Activated CD8-positive, alpha-beta T cell treated with anti-CD3 and anti-CD28 coated beads, Interleukin-2, amount 10 ng/mL, durations not matched to agents 7 days and 5 days (primary cell): ENCODE measurements at places on chromosomes 3 and 15. TPM values are rescaled to one million over a fixed set of nuclear protein-coding genes. Genes with fewer than 3 reads are reported as not detected.

Gene FETUB
- not detected for total RNA-seq

Gene DCBLD2
- total RNA-seq = 1.3 TPM

Gene RAB6B
- total RNA-seq = 1.2 TPM

Gene STRIT1
- not detected for total RNA-seq

Gene AGBL1
- not detected for total RNA-seq

Gene CLDN18
- total RNA-seq = not detected

- DNase-seq = no peak
Measured at GRCh38 chr3:34305266-34305665, 506.8 kb downstream of the PDCD6IP start.

DNA sequence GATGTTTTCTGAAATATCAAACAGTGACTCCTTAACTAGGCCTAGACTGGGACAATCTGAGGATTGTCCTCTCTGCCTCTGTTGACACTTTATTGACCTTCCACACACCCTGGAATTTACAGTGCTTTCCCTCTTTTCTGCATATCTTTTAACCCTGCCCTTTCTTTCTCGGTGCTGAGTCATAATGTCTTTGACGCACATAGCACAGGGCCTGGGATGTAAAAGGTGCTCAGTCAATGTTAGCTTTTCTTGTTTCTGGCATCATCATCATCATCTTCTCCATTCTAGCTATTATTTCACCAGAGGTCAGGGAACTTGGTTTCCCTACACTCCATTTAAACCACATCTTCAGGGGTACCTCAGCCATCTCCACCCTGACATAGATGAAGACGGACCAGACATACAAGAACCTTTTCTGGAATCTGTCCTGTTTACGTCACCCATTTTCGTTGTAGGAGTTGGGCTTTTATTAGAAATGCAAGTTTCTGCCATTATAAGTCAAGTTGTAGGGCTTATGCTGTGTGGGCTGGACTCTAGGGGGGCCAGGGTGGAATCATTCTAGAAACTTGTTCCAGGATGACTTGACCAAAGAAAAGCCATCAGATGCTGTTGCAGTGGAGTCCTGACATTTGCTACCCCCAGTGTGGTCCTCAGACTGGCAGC is 46.6 kb downstream of the ZBTB38 start:
- no peak for DNase-seq

DNA sequence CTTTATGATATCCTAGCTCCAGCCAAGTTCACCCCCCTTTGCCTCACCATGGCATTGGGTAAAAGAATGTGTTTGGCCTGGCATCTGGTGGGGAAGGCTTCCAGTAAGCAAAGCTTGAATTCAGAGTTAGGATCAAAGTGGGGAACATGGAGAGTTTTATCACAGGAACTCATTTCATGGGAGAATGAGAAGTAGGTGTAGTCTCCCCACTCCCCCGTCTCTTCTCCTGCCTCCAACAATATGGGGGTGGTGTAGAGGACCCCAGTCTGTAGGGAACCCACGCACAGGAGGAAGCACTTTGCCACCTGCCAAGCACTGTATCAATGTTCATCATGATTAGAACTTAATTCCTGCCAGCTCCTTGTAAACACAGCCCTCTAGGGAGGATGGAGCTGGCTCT is 200.5 kb downstream of the UACA start:
- DNase-seq = no peak

DNA sequence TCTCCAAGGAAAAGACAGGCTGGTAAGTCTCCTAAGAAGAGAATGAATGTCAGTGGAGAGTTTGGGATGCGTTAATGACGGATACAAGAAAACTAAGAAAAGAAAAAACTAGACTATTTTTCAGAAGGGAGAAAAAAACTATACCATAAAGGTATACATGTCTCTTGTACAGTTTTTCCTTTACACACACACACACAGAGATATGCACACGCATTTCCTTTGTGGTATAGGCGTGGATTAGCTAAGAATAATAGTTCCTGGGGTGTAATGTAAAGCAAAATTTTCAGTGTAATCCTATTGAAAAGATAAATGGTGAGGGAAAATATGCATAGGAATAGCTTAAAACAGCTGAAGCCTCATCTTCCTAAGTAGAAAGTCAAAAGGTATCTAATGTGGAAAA is 36.3 kb downstream of the GABPB1 start:
- DNase-seq = no peak

DNA sequence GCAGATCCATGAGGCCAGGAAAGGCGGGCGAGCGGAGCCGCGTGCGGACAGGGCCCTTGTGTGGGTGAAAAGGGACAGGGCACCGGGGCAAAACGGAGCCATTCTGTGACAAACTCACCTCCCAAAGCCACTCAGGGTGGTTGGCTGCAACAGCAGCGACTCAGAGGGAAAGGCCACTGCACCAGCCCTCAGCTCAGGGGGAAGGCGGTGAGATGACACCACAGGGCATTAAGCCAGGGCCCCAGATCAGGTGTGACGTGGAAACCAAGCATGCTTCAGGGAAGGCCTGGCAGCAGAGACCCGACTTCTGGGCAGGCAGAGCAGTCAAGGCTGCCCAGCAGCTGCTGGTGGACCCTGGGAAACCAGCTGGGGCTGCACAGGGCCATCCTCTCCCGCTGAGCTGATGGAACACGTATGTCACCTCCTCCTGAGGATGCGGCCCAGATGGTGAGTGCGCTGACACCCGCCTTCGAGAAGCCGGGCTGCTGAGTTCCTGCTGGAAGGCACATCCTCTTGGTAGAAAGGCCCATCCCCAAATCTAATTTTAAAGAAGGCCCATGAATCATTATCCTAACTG is 82.3 kb downstream of the CHSY1 start:
- DNase-seq = no peak

- no peak for DNase-seq
Measured at GRCh38 chr3:23711916-23712494, 93.8 kb upstream of the UBE2E1 start.

DNA sequence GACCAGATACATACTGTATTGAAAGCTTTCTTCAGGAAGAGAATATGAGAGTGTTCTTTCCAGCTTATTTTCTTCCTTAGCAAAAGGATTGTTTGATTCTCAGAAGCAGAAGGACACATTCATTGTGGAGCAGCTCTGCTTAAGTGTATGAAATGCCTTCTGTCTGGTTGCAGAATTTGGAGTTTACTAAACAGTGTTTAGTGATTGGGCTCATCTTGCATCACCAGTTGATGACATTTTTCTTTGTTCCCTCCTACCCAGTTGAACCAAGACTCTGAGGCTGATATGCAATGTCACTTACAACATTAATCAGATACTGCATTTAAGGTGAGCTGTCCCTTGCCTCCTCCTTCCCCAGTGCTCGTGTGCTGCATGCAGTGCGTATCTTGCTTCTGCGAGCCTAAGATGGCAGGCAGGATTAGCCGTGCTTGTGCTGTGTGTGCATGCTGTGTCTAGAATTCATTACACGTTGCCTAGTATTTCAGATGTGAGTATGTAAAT is 18.4 kb downstream of the ZBTB38 start:
- no peak for DNase-seq

- DNase-seq = no peak
Measured at GRCh38 chr3:68090571-68090970, 436.2 kb upstream of the SUCLG2 start.

DNA sequence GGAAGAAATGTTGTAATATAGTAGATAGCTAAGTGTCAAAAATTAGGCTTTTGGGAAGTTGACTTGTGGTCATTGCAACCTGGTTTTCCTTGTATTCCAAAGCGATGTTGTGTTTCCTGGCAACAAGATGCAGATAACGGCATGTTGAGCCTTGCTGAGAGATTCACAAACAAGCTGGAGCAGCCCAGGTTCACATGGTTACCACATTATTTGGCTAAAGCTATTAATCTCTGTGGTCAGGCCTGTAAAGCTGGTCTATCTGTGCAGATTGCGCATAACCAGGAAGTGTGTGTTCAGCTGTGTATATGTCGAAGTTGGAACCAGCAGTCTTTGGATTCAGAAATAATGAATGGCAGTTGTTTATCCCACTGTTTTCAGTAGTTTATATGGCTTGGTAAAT is 6.6 kb downstream of the TIPARP start:
- DNase-seq = no peak

DNA sequence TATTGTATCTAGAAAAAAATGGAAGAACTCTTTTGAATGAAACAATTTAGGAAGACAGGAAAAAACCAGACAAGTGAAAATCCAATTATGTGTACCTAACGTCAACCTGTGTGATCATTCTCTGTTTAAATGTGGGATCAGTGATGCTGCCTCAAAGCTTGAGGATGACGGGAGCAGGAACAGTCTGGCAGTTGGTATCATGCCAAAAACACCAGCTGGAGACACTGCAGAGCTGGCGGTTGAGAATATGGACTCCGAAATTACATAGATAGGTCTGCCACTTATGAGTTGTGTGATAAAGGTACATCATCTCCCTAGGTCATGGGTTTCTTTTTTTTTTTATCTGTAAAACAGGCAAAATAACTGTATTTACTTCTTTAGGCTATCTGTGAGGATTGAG is 480.5 kb downstream of the CNTN4 start:
- no peak for DNase-seq

GRCh38 chr3:46930945-46931403 is 45.6 kb downstream of the CCDC12 start:
- no peak for DNase-seq
